ENCODE measurements at places on chromosomes 1 and 21.
A peak's percentile ranks its signal among the peaks of the same experiment; 100 is the strongest.

- peak; percentile 41 for DNase-seq
These were observed 102.9 kb downstream of the ACTL8 start for GRCh38 chr1:17857996-17858395.

- no peak for DNase-seq
These were observed 6.5 kb downstream of the CTRC start for GRCh38 chr1:15444468-15445389.

GRCh38 chr1:51518033-51518585 lies 957 bp downstream of the EPS15 start:
- DNase-seq, result peak; percentile 47

GRCh38 chr1:223755432-223755792 lies 43.1 kb downstream of the CAPN2 start:
- DNase-seq, result no peak

DNA sequence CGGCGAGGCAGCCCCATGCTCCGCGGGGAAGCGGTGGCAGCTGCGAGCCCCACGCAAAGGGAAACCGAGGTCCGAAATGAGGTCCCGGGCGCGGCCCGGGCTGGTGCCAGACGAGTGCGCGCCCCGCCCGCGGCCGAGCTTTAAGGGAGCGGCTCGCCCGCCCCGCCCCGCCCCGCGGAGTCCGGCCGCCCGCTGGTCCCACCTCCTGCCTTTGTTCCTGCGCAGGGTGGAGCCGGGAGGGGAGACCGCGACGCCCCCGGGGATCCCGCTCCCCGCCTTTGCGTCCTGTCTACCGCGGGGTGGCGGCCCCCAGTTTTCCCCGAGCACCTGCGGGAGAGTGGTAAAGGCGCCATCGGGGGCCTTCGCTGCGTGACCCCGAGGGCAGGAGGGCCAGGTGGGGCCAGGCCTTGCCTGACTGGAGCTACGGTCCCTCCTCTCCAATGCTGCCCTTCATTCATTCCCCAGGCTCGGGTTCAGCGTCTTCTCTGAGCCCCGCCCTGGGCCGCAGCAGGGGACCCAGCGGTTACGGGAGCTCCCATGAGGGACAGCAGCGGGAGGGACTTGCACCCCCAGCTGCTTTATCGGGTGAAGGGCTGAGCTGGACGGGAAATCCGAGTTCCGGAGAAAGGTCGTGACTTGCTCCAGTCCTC lies at the start of gene HES2:
HES2 (minus strand) TSS at position 116 of the 650 bp plus-strand sequence; CDS start at position 17, 99 bp downstream.
- peak; percentile 43 for DNase-seq

- peak; percentile 2 for DNase-seq
These were observed 136.0 kb upstream of the KLHDC7A start for GRCh38 chr1:18344755-18345154.

DNA sequence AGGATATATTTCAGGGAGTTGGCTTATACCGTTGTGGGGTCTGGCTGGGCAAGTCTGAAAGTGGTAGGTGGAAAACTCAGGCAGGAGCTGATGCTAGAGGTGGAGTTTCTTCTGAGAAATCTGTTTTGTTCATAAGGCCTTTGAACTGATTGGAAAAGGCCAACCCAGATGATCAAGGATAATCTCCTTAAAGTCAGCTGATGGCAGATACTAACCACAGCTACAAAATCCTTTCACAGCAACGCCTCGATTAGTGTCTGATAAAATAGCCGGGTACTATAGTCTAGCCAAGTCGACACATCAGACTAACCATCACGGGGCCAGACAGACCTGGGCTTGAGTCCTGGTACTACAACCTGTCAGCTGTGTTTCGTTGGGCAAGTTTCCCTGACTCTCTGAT lies 21.4 kb downstream of the OPRD1 start:
- DNase-seq, result no peak

GRCh38 chr1:37752583-37753471 lies 12.1 kb downstream of the EPHA10 start:
- peak; percentile 57 for DNase-seq

- no peak for DNase-seq
These were observed 15.5 kb downstream of the TRIM33 start for GRCh38 chr1:114495486-114495885.

- no peak for DNase-seq
These were observed 97.7 kb downstream of the VPS13D start for GRCh38 chr1:12327566-12327965.

DNA sequence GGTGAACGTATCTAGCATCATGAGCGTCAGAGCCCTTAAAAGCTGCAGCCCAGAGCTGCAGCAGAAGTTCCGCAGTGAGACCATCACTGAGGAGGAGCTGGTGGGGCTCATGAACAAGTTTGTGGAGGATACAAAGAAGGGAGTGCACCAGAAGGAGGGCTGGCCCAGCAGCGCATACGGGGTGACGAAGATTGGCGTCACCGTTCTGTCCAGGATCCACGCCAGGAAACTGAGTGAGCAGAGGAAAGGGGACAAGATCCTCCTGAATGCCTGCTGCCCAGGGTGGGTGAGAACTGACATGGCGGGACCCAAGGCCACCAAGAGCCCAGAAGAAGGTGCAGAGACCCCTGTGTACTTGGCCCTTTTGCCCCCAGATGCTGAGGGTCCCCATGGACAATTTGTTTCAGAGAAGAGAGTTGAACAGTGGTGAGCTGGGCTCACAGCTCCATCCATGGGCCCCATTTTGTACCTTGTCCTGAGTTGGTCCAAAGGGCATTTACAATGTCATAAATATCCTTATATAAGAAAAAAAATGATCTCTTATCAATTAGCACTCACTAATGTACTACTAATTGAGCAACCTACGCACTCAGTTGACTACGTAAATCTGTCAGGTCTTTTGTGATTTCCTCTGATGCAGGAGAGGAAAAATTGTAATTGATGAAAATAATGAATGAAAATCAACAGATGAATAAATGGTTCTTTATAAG lies 2.8 kb downstream of the CBR1 start:
- DNase-seq, result no peak

- no peak for DNase-seq
These were observed 65.9 kb downstream of the DNTTIP2 start for GRCh38 chr1:93813076-93813475.

DNA sequence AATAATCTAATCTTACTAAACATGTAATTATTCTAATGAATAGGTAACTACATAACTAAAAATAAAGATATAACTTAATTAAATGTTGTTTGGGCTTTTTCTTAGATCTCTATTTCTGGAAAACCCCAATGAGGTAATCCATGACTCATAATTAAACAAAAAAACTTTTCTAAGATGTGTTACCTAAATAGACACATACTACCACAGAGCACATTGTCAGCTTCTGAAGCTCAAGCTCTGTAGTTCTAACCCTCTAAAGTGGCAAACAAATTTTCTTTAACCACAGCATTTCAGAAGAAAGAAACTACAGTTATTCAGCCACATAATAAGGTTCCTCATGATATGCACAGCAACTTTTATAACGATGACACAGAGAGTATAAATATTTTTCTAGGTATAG lies 4.2 kb downstream of the OR6K3 start:
- no peak for DNase-seq

GRCh38 chr1:91763252-91763651 lies 122.7 kb downstream of the TGFBR3 start:
- no peak for DNase-seq

DNA sequence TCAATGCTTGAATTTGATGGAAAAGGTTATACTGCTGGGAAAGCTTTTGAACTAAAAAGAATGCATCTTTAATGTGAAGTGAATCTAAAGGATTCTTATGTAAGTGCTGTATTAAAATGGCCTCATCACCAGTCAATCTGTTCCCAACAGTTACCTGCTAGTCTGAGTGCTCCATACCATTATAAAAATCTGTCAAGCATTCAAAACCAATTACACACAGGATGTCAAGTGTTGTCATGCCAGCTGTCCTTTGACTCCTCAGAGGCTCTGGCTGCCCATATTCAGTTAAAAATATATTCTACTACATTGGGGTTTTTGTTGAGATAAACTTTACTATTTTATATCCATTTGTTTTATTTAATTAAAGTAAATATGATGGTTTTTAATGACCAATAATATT lies 1587.7 kb downstream of the AMY1C start:
- no peak for DNase-seq

DNA sequence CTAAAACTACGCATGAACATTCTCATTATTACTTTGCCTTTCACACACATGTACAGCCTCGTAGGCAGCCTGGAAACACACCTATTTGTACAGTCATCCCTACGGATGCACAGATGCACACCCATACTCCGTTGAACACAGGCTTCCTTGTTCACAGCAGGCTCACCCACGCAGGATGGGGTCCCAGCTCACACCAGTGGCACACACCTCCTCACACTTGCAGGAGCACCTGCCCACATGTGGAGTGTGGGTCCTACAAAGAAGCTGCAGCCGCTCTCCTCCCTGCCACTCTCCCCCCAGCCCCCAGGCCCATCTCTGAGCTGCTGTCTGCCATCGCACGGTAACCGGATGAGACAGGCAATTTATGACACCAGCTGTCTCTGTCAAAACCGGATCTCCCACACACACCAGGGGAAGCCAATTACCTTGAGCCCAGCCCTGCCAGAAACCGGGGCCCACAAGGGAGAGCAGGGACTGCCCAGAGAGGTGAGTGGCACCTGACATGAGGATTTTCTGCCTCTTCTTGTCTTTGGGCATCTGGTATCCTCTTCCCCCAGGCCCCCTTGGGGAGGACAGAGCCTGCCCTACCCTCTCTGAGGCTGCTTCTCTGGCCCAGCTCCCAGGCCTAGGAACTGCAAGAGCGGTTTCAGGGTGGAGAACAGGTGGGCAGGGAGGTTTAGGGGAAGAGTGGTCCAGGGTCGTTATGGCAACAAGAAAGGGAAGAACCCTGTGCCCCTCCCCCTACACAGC lies 175.4 kb downstream of the IGSF21 start:
- DNase-seq, result no peak

DNA sequence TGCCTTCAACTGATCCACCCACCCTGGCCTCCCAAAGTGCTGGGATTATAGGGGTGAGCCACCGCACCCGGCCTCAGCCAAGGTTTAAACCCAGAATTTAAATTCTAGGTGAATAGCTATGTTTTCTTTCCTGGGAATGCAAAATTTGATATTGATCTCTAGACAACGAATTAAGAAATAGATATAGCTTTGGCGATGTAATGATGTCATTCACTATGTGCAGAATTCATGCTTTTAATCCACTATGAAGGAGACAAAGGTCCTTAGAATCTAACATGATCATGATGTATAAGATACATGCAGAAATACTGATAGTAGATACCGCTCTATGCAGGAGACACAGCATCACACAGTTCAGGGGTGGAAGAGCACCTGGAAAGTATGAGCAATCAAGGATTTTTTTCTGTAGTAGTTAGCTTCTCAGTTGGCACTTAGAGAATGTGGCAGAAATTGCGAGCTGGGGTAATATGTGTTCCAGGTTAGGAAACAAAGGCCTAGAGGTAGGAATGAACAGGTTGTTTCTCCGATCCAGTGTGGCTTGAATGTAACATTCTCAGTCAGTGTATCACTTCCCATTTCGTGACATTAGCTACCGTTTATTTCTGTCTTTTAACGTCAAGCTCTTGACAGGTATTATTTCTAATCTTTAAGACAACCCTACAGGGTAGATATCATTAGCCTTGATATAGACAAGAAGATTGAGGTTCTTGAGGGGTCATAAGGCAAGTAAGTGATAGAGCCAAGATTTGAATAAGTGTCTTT lies 3.0 kb upstream of the CEP350 start:
- DNase-seq, result no peak

DNA sequence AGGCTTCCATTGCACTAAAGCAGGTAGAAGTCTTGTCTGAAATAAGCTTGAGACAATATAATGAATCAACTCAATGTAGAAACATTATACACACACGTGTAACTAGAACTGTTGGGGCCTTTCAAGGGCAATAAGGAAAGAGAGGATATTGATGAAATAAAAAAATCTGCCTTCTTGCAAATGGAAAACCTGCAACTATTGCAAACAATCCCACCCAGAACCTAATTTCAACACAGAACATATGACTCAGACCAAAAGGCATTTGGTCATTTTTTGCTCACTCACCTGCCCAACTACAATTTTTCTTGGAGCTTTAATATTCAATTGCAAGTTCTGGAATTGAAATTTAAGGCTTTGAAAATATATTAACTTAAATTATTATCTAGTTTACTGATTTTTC lies 900.1 kb downstream of the TTLL7 start:
- no peak for DNase-seq

- no peak for DNase-seq
These were observed 22.6 kb upstream of the FCRL3 start for GRCh38 chr1:157723157-157723556.

GRCh38 chr1:40315795-40316594 lies 1.1 kb downstream of the COL9A2 start:
- DNase-seq, result peak; percentile 53

GRCh38 chr1:98906361-98906760 lies 98.3 kb downstream of the PLPPR5 start:
- DNase-seq, result no peak

DNA sequence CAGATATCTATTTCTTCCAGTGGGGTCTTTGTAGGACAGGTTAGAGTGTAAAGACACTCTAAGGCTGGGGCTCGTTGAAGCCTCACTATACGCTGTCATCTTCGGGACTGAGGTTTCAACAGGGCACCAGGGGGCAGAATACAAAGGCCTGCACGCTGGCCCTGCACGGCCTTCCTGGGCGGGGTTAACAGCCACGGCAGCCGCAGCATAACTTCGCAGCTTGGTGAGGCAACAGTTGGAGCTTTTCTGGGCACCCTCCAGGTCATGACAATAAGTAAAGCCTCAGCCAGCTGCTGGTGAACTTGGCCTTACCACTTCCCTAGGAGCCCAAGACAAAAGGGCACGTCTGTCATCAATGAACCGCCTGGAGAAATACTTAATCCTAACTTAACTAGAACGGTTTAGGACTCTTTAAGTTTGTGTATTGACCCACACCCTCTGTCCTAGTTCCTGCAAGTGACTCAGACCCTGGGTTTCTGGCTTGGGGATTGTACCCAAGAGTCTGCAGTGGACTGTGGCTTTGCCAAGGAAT lies 2.3 kb upstream of the RUNX1 start:
- peak; percentile 93 for DNase-seq

GRCh38 chr1:16219968-16220500 lies 7.6 kb upstream of the ARHGEF19 start:
- no peak for DNase-seq

DNA sequence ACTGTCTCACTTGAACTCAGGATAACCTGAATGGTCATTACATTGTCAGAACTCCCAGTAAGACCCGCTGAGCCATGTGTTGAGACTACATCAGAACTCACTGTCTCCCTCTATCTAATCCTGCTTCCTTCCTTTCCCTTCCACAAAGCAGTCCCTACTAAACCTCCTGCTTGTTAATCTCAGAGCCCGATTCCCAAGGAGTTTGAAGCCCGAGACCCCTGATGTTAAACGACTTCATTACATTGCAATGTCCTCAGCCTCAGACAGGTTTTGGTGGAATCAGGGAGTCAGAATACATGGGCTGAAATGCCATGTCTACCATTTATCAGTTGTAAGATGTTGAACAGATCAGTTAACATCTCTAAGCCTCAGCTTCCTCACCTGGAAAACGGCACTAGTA lies 682.4 kb downstream of the ADGRL2 start:
- DNase-seq, result no peak

DNA sequence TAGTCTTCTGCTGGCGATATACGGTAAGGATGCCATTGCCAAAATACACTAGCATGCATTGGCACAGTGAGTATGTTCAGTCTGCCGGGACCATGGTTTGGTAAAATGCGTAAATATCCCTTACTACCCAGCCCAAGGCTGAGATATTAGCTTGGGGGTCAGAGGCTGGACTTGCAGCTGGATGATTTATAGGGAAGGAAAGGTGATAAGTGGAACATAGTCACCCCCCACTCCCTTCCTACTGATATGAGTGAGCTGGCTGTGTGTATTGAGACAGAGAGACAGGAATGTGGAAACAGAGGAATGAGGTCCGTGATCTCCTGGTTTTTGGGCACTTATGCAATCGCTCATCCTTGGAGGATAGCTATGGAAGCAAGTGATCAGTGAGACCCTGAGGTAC lies 642.8 kb downstream of the KCNT2 start:
- peak; percentile 1 for DNase-seq

GRCh38 chr1:28466226-28466778 lies 39.5 kb upstream of the RCC1 start:
- no peak for DNase-seq

All from astrocyte of the hippocampus (primary cell).